ENCODE measurements at places on chromosomes 5 and 9.
A peak's percentile ranks its signal among the peaks of the same experiment; 100 is the strongest.

DNA sequence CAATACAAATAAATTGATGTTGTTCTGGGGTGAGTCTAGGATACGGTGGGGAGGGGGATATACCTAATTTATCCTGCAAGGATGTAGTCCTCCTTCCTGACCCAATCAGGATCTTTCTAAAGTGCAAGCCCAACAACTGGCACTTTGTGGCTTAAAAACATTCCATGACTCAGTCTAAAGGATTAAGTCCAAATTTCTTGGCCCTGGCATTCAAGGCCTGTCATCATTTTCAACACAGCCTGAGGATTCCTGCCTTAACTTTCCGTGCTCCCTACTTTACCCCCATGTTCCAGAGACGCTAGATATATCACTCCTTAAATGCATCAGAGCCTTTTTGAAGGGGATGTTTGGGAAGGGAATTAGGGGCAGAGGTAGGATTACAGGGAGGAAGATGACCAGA is 1.0 kb downstream of the FAM221B start:
- DNase-seq: peak; percentile 25

DNA sequence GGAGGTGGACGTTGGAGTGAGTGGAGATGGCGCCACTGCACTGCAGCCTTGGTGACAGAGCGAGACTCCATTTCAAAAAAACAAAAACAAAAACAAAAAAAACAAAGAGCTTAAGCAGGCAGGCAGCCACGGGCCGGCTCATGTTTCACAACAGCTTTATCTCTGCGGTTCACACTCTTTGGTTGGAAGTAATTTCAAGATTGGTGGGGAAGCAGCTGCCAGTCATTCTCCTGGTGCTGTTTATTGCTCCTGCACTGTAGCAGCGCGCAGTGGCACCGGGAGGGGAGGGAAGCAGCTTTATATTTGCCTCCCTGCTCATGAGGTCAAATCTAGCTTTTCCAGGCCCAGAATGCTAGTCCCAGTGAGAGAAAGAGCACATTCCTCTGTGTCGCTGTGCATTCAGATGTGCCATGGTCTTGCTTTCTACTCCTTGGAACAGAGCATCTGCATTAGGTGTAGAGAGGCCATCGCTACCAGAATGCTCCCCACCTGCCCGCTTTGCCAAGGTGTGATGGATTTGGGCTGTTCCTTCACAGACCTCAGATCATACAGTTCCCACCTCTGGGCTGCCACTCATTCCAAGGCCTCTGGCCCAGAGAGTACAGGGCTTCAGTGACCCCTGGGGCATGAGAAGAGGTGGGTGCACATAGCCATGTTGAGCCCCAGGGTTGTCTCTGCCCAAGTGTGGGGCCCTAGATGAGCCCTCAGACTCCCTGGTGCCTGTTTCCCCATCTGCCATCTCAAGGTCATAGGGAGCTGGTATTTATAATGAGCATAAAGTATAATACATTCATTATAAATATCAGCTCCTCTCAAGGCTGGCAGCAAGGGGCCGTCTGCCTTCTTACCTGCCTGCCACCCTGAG is 270.4 kb downstream of the MED10 start:
- no peak for DNase-seq

- no peak for DNase-seq
Observed at GRCh38 chr5:154284433-154284832, 93.9 kb downstream of the GALNT10 start.

GRCh38 chr9:134555094-134555650 is 86.4 kb upstream of the COL5A1 start:
- peak; percentile 65 for DNase-seq

GRCh38 chr5:80369521-80369920 is 38.3 kb upstream of the ZFYVE16 start:
- DNase-seq: no peak

GRCh38 chr5:79844571-79844970 is 146.5 kb downstream of the MTX3 start:
- no peak for DNase-seq

DNA sequence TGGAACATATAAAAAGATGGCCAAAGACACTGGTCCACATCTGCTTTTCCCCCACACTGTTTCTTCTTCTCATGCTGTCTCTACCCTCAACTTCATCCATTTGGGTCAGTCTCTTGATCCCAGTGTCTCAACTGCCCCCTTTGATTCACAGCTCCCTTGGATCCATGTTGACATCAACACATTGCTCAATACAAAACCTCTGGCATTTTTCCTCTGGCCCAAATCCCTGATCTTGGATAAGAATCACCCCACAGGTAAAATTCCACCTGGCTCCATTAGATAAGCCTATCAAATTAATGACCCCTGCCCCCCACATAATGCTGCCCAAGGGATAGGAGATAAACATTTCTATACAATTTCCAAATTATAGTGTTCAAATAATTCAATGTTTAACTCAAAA is 229.8 kb downstream of the TLE1 start:
- no peak for DNase-seq

DNA sequence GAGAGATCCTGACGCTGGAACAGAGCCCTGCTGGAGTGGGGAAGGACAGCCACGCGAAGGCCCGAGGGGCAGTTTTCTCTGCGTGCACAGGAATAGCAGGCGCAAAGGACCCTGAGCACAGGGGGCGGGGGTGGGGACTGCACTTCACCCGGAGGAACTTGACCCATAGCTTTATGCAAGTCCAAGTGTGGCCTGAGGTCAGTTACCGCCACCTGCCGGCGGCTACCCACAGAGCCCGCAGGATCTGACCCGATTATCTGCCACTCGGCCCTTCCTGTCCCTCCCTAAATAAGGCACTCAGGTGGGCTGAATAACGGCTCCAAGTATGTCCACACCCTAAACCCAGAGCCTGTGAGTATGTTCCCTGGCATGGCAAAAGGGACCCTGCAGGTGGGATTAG is 65.4 kb upstream of the FCN1 start:
- no peak for DNase-seq

GRCh38 chr9:127021664-127022363 is 100.6 kb downstream of the ANGPTL2 start:
- peak; percentile 97 for DNase-seq

DNA sequence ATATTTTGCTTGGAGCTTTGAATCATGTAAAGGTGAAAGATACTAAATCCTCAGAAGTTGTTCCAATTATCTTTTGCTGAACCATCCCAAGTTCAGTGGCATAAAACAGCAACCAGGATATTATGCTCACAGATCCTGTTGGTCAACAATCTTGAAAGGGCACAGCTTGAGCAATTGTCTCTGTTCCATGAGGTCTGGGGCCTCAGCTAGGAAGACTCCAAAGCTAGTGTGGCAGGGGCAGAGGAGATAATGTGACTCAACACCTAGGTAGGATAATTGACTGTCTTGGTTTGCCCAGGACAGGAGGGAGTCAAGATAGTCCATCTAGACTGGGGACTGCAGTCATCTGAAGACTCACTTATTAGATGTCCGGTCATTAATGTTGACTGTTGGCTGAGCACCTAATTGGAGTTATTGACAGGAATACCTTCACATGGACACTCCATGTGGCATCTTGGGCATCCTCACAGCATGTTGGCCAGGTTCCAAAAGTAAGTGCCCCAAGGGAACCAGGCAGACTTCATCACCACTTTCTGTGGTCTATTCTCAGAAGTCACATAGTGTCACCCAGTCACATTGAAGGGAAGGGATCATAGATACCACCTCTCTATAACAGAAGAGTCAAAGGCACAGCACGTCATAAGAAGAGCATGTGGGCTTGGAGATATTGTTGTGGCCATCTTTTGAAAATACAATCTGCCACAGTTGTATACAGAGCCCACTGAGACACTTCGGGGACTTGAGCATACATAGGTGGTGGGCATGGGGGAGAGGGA is 88.4 kb upstream of the GPBP1 start:
- DNase-seq: no peak

DNA sequence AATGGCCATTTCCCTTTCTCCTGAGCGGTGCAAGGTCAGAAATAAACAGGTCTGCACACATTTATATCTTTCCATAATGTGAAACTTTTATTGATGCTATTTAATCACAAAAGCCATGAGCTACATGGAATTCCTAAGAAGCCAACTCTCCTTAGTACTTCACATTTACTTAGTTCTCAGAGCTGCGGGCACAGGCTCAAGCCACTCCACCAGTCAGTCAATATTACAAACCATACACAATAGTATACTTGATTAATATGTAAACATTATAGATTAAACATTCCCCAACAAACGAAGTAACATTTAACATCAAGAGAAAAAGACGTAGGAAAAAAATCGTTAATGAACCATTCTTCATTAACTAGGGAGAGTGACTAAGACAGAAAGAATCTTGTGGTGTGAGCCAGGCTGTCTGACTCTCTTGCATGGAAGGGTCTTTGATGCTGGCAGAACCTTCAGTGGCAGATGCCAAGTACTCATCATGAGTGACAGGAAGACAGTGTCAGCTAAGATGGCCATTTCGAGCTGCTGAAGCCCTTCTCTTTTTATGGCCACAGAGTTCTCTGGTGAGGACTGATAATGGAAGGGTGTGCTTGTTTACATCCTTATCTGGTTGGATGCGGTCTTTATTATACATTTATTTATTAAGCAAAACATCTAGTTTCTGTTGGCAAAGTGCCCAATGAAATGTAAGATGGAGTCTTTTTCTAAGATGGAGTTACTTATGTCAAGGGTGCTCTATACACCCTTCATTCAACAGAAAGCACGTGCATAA is 115.5 kb upstream of the TUT7 start:
- no peak for DNase-seq

DNA sequence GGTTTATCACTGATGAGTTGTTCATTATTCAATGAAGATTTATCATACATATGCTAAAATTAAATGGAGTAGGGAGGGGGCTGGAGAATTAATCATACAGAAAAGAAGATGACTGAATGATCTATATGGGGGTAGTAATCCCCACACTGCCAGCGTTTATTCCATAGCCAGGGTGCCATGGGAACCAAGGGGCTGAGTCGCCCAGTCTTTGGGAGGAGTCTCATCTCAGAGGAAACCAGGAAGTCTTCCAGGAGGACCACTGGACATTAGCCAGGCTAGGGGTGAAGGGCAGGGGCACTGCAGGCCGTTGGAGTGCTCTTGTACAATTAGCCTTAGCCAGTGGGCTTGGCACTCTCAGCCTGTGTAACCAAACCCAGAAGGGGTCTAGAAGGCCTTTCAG is 226.5 kb downstream of the ARL15 start:
- DNase-seq: no peak

DNA sequence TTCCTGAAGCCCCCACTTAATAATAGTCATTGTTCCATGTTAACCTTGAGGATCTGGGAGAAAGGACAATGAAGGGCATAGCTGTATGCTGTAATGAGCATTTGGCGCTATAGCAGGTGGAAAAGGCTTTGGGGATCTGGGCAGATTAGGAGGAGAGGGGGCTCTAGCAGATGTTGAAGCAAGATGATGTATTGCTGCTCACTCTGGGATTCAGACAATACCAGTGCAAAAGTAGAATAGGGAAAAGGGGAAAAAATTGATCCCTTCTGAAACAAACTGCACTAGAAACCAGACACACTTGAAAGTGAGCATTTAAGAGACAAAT is 575.3 kb upstream of the MEF2C start:
- no peak for DNase-seq

GRCh38 chr5:179542170-179542569 is 8.2 kb upstream of the RUFY1 start:
- no peak for DNase-seq

DNA sequence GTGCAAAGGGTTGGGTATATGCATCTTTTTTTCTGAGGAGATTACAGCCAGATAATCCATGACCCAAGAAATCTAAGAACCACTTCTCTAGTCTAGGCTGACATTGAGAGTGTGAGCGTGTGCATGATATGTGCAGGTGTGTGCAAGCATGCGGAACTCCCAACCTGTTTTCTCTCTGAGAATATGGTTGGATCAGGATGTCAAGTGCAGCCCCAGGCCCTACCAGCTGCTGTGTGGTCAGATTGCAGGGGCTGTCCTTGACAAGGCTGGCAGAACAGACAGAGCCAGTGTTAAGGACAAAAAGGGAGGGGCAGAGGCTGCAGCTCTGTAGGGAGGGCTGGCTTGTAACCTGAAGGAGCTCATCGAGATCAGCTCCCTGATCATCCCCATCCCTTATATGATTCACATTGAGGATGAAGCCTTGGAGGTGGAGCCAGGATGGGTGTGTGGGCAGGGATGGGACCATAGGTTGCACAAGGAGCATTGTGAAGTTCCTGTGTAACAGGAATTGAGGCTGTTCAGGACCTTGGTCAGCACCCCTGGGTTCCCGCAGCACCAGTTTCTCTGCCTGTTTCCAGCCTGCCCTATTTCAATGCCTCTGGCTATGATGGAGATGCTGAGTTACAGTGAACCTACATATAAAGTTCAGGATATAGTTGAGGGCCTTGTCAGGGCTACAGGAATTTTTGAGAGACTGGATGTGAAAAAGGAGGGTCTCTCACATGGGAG is 52.6 kb upstream of the ARAP3 start:
- peak; percentile 64 for DNase-seq

- no peak for DNase-seq
Observed at GRCh38 chr5:166535641-166536040, 1755.8 kb upstream of the WWC1 start.

DNA sequence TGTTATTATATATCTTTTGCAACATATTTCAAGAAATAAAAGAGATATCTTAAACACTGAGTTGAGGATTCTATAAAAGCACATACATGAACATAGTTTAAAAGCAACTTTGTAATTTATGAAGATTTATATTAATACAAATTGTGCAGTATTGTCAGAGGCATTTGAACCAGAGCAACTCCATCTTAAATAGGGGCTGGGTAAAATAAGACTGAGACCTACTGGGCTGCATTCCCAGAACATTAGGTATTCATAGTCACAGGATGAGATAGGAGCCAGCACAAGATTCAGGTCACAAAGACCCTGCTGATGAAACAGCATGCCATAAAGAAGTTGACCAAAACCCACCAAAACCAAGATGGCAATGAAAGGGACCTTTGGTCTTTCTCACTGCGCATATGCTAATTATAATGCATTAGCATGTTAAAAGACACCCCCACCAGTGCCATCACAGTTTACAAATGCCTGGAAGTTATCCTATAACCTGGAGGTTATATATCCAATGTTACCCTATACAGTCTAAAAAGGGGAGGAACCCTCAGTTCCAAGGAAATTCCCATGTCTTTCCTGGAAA is 320.2 kb downstream of the FAM170A start:
- DNase-seq: no peak
